Activated naive CD4-positive, alpha-beta T cell treated with anti-CD3 and anti-CD28 coated beads, Interleukin-2, amount 50 U/mL, for 72 hours (primary cell): ENCODE measurements at places on chromosomes 3 and 15. TPM values are rescaled to one million over a fixed set of nuclear protein-coding genes. Genes with fewer than 3 reads are reported as not detected.

DNA sequence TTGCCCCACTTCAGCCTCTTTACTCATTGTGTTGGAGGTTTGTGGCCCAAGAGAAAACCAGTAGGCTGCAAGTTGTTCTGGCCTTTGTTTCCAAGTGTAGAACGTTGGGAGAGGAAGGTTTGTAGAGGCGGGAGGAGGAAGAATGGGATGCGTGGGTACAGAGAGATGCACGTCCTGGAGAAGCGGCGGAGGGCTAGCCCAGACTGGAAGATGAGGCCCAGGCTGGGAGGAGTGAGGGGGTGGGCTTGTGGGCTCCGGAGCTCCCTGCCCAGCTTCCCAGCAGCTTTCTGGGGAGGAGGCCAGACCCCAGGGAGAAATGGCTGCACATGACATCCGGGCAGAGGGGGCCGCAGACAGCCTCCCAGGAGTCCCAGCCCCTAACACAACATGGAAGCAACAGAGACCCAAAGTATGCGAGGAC, 5.3 kb downstream of the PLA2G4F start:
- peak; percentile 13 for DNase-seq

- DNase-seq = no peak
Observed at GRCh38 chr3:29503958-29504357, 223.1 kb downstream of the RBMS3 start.

- no peak for DNase-seq
Observed at GRCh38 chr3:110456001-110456400, 615.6 kb upstream of the NECTIN3 start.

DNA sequence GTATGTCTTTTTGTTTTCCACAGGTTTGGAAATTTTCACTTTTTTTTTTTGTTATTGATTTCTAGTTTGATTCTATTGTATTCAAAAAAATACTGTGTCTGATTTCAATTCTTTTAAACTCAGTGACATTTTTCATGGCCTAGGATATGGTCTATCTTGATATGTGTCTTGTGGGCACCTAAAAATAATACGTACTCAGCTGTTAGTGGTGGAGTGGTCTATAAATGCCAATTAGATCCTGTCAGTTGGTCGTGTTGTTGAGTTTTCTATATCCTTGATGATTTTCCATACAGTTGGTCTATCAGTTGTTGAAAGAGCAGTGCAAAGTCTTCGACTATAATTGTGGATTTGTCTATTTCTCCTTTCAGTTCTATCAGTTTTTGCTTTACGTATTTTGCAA, 61.7 kb downstream of the LSM3 start:
- no peak for DNase-seq

- DNase-seq = no peak
Observed at GRCh38 chr3:113136071-113136470, 75.3 kb upstream of the BOC start.

- no peak for DNase-seq
Observed at GRCh38 chr3:187132666-187133065, 6.6 kb downstream of the RPL39L start.

DNA sequence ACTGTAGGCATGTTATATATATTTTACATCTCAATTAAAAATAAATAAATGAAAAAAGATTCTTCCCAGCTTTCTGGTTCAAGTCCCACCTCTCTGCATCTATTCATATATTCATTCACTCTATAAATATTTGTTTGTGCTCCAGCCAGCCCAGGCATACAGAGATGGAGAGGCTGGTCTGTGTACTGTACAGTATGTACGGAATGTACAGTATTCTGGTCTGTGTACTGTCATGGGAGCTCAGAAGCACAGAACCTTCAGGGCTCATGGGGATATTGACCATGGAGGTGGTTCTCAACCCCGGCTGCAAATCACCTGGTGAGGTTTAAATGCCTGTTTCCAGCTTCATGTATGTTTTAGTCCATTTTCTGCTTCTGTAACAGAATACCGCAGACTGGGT, 13.8 kb downstream of the CORO2B start:
- no peak for DNase-seq

DNA sequence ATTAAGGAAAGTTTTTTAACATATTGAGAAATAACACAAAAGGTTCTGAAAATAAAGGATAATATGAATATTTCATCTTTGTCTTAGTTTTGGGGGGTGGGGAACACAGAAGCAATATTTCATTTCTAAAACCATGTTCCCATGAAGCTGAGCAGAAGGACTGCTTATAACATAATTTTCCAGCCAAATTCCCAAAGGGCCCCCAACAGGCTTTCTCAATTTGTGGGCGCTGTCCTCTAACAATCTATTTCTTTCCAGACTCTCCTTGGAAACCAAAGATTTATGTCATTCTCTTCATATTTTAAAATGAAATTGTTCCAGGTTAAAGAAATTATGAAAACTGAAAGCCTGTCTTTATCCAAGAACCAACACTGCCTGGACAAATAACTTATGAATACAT, 273.5 kb downstream of the ZBTB20 start:
- DNase-seq = no peak

- DNase-seq = peak; percentile 67
Observed at GRCh38 chr15:43249699-43250203, 17.0 kb downstream of the TGM5 start.

DNA sequence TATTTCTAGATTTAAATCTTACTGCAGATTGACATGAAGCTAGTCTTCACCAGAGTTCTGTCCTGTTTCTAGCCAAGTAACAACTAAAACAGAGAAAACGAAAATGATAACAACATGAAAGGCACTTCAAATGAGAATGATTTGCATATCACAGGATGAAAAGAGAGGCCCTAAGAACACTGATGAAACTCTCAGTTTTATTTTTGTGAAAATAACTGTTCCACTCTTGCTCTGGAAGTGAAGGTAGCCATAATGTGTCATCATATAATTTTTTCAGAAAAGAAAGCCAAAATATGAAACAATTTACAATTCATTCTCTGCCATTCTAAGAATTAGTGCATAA, 274.4 kb downstream of the ADAMTSL3 start:
- DNase-seq = no peak

DNA sequence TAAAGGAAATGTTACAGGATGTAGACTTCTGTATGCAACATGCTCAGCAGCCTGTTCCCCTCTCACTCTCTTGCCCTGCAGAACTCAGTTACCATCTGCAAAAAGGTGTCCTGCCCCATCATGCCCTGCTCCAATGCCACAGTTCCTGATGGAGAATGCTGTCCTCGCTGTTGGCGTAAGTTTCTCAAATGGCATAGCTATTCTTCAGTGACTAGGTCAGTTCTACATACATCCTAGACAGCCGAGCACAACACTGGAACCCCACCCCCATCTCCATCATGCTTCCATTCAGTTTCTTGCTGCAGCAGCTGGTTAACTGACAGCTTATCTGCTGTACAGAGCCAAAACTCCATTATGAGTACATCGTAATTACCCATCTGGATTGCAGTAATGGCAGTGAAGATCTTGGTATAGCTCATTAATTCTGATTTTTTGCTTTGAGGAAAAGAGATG, 4.5 kb downstream of the THBS1 start:
- no peak for DNase-seq

The SCG5 gene
- 3.7 TPM for total RNA-seq

The PEX11A gene
- total RNA-seq = 5.0 TPM

The C3orf22 gene
- not detected for total RNA-seq

The CAMP gene
- not detected for total RNA-seq

The ADAMTSL3 gene
- not detected for total RNA-seq

The HDC gene
- 0.66 TPM for total RNA-seq
